ENCODE measurements at places on chromosomes 12 and 14.

DNA sequence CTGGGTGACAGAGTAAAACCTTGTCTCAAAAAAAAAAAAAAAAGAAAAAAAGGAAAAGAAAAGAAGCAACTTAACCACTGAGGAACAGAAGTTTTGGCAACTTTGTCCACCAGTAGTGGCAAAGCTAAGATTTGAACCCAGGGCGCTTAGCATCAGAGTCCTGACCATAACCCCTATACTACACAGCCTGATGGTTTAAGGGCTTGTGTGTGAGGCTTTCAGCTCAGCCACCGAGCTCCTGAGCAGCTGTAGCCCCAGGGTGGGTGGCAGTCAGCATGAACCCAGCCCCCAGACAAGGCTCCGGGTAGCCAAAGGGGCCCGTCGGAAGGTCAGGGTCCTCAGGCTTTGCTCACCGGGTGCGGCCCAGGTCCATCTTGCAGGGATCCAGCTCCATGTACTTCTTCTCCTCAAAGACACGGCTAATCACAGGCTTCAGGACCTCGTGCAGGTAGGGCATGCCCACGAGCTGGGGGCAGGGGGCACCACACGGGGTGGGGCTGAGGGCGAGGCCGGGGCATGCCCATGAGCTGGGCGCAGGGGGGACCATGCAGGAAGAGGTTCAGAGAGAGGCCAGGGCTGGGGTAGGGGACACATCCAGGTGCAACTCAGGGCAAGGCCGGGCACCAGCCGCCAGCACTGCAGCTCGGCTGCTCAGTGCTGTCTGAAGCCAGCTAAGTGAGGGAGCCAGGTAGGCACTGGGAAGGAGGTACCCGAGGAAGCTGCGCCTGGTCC lies 20.9 kb downstream of the RASAL1 start:
- DNase-seq, result no peak

DNA sequence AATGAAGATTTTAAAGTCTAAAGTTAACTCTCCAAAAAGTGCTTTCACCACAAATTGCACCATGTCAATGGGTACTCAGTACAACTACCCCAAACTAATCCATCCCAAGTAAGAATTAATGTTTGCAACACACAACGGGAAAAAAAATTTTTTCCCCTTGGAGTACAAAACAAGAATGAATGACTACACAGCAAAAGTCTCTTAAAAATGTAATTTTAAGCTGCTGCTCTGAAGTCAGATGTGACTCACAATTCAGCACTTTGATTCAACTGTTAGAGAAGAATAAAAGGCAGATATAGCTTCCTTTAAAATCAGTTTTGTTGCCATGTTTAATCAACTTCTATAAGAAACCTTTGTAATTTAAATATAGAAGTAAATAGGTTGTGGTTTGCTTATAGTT lies 42.5 kb upstream of the VPS33A start:
- no peak for DNase-seq

GRCh38 chr12:852864-853263 lies 96.6 kb downstream of the RAD52 start:
- no peak for DNase-seq

DNA sequence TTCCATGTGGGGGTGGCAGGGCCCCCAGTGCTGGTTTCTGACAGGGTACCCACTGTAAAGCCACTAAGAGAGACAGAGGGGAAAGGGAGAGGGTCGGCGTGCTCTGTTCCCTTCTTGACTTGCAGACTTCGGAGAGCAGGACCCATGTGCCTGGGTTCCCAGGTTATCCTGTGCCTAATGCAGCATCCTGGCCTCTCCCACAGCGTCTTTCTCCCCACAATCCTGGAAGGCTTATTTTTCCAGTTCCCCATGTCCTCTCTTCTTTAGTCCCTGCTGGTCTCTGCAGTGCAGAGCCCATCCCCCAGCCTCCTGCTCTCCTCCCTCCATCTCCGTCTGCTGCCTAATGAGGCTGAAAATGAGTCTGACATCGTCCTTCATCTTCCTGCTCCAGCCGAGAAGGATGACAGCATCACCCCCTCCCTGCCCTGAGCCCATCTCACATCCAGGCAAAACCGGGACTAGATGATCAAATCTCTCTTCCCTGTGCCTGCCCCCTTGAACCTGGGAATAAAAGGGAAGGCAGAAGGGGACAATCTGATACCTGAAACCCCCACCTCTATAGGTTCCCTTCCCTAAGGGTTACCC lies 15.1 kb downstream of the CALCOCO1 start:
- no peak for DNase-seq

GRCh38 chr12:127728285-127728684 lies 538.7 kb upstream of the TMEM132C start:
- DNase-seq, result no peak

DNA sequence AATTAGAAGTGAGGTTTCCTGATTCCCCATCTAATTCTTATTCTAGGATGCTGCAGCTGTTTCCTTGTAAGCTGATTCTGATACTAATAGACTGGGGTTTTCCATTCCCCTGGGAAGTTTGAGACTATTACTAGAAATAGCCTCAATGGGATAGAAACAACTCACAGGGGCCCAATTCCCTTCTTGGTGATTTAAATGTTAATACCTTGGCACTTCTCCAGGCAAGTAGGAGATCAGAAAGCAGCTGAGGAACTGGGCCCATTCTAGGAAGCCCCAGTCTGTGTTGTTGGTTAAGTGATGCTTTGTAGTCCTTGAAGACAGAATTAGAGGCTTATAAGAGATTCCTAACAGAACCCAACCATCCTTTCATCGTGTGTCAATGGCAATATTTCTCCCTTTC lies 407.0 kb upstream of the SEL1L start:
- DNase-seq, result no peak

DNA sequence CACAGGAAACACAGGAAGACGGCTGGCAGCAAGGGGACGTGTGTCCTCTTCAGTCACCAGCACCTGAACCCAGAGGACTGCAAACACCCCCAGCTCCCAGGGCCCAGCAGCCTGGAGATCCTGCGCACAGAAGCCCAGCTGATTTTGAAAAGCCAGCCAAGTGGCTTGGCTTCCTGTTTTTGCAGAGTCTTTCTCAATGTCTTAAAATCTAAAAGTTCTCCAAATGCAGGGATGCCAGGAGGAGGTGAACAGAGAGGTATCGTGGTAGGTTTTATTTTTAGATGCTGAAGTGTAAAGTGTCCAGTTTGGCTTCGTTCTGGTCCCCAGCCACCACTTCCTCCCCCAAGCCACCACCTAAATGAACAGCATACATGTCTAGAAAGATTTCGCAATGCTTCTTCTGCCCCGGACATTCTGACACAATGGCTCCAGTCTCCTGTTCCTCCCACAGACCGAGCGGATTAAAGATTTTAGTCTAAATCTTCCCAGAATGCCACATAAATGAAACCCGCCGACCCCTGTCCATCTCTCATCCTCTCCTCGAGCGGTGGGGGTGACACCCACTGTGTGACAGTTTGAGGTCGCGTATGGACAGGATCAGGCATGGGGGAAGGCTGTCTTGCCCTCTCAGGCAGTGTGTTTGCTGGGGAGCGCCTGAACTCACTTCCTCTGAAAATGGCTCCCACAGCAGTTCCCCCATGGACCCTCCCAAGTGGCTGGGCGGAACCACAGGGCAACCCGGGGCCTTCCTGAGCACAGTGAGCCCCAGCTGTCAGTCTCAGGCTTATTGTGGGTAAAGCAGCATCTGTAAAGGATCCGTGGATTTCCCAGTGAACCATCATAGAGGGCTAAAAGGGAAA lies 41.6 kb downstream of the ITPK1 start:
- DNase-seq, result no peak

- no peak for DNase-seq
Observed at GRCh38 chr14:56474419-56475022, 105.1 kb upstream of the TMEM260 start.

DNA sequence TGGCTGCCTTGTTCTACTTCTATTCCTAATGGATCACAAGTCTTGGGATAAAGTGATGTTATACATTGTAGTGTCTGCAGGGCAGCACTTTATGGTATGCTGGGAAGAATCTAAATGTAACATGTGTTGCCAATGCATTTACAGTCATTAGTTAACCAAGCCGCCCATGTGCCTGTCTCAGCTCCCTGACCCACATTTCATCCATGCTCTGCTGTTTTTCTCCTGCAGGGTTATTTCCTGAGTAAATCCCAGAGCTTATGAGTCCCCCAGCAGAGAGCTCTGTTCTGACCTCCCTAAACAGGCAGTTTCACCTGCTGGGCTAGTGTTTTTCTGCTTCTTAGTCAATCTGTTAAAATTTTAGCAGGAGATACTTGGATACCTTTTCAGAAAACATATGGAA lies 4.4 kb upstream of the TMTC2 start:
- no peak for DNase-seq

DNA sequence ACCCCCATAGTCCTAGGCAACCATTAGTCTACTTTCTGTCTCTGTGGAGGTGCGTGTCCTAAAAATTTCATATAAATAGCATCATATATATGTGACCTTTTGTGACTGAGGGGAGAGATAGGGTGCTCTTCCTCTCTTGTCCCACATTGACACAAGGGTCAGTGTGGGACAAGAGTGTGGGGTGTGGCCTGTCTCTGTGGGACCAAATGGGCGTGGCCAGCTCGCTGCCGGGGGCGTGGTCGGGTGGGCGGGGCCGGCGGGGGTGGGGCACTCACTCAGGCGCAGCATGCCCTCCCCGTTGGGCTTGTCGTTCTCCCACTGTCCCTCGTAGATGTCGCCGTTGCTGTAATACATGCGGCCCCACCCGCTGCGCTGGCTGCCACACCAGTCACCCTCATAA lies 15.5 kb downstream of the MORN3 start:
- no peak for DNase-seq

- DNase-seq, result no peak
Observed at GRCh38 chr14:75283162-75283832, 4.7 kb downstream of the FOS start.

DNA sequence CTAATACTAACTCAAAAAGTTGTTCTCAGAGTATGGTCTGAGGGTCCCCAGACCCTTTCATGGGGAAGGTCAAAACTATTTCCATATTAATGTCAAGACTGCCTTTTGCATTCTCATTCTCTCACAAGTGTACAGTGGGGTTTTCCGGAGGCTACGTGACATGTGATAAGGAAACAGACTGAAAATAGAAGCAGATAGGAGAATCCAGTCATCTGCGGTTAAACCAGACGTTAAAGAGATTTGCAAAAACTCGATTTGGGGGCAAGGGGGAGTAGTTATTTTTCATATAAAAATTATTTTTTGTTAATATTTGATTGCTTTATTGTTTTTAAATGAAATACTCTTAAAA lies 1.0 kb upstream of the NAP1L1 start:
- peak; percentile 47 for DNase-seq

GRCh38 chr12:104579718-104580495 lies 123.2 kb downstream of the CHST11 start:
- no peak for DNase-seq

DNA sequence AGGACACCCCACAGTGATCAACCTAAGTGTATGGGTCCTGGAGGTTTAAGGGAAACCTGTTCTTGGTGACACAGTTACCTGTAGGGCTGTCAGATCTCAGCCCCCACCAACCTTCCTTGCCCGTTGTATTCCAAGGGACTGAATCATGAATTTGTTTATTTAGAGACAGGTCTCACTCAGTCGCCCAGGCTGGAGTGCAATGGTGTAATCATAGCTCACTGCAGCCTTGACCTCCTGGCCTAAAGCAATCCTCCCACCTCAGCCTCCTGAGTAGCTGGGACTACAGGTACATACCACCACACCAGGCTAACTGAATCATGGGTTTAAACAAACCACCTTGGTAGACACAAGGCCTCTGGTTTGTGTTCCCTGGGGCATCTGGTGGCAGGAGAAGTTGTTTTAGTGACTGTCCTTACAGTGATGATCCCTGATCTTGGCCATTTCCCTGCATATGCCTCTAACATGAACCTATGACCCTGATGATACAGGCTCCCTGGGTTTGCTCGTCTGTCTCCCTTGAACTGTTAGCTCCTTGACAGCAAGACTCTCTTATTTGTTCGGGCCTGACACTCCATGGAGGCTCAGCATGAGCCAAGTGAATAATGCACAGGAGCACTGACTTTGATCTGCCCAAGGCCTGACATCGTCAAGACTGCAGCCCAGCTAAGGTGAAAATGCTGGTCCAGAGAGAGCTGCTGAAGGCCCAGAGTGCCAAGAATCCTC lies 47.9 kb downstream of the PITPNM2 start:
- no peak for DNase-seq

DNA sequence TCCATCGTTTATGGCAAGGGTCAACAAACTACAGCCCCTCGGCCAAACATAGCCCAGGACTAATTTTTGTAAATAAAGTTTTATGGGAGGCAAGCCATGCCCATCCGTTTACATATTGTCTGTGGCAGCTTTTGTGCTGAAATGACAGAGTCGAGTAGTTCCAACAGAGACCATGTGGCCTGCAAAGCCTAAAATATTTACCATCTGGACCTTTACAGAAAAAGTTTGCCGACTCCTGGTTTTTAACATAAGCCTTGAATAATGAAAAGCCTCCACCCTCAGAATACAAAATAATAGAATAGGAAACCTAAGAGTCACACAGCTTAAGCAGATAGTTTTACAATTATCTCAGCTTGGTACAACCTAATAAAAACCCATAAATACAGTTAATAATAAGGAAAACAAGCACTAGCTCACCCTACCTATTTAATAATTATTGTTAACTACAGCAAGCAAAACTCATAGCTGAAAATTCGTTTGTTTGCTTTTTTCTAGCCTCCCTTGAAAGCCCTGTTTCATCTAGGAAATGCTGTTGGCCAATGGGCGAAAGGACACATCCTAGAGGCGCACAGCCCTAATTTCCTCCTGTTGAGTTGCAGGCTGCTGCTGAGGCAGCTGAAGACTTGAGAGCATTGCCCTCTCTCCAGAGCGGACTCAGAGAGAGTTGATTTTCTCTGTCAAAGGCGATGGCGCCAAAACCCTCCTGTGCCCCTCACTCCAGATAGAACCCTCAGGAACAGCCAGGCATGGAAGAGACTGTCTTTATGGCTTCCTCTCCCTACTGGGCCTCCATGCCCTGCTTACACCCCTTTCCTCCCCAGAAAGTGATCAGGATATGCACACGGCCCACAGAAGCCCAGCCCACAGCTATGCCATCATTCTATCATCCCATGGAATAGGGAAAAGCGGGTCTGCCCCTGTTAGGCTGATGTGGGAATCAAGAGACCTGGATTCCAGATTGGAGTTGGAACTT lies 107.2 kb downstream of the DPF3 start:
- no peak for DNase-seq

DNA sequence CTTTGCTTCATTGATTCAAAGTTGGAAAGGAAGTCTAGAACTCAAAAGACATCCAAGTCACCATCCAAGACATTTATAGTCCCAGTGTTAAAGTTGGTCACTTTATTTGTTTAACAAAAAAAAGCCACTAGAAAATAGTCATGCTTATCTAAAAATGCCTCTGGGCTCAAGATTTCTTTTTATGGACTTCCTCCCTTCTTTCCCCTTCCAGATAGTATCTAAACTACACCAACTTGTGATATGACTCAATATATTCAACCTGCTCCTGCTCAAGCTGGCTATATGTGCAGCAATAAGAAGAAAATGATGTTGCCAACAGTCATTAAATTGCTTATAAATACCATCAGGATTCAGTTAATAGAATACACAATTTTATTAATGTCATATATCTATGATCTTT lies 1177.1 kb downstream of the FLRT2 start:
- DNase-seq, result no peak

DNA sequence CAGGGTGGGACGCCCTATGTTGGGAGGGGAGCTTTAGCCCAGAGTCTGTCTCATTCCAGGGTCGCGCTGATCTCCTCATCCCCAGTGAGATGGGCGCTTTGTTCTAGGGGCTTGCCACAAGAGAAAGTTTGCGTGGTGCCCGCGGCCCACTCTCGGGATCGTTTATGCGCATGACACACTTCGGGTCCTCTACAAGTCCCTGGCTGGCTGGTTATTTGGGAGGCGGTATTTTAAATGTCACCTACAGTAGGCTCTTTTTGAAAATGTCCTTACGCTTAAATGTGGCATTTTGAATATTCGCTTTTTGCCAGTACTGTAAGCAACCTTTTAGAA lies 541 bp downstream of the GOLT1B start:
- DNase-seq, result peak; percentile 54

- no peak for DNase-seq
Observed at GRCh38 chr12:70741256-70741655, 104.0 kb upstream of the PTPRB start.

Data from activated naive CD4-positive, alpha-beta T cell treated with anti-CD3 and anti-CD28 coated beads, Interleukin-2, amount 10 ng/mL, durations not matched to agents 7 days and 5 days (primary cell).